ENCODE measurements at places on chromosomes 13 and 19. TPM values are rescaled to one million over a fixed set of nuclear protein-coding genes. Genes with fewer than 3 reads are reported as not detected.

ENOX1 gene
- 2.5 TPM for total RNA-seq

MAP4K1 gene
- total RNA-seq: 0.78 TPM

PSG7 gene
- not detected for total RNA-seq

IZUMO4 gene
- total RNA-seq: not detected

SLC17A7 gene
- total RNA-seq: 0.24 TPM

CYP4F2 gene
- total RNA-seq: 0.98 TPM

PGLYRP1 gene
- total RNA-seq: not detected

Data from gastrocnemius medialis (tissue), 4 donors.